T1000 (cell line): ENCODE measurements at places on chromosomes 1 and 21.
A peak's percentile ranks its signal among the peaks of the same experiment; 100 is the strongest.

DNA sequence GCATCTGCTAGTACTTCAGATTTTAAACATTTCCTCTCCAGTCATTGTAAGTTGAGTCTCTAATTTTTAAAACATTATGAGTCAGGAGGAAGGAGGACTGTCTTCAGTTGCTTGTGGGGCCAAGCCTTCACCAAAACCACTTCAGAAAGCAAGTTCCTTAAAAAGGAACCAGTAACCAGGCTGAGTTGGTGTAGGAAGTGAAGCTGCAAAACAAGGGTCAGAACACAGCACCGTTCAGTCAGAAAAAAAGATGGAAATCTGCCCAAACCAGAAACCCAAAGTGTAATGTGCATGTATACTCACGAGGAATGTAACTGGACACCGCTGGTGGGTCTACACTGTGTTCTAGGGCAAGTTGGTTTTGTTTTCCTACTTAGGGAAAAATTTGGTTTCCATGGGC, 402.1 kb downstream of the SETD4 start:
- no peak for DNase-seq

- DNase-seq = no peak
These were observed 8.7 kb downstream of the S100B start for GRCh38 chr21:46596201-46596600.

GRCh38 chr1:75693551-75693950, 31.0 kb upstream of the ACADM start:
- DNase-seq = no peak

GRCh38 chr1:230081751-230082150, 14.7 kb downstream of the GALNT2 start:
- DNase-seq = no peak

DNA sequence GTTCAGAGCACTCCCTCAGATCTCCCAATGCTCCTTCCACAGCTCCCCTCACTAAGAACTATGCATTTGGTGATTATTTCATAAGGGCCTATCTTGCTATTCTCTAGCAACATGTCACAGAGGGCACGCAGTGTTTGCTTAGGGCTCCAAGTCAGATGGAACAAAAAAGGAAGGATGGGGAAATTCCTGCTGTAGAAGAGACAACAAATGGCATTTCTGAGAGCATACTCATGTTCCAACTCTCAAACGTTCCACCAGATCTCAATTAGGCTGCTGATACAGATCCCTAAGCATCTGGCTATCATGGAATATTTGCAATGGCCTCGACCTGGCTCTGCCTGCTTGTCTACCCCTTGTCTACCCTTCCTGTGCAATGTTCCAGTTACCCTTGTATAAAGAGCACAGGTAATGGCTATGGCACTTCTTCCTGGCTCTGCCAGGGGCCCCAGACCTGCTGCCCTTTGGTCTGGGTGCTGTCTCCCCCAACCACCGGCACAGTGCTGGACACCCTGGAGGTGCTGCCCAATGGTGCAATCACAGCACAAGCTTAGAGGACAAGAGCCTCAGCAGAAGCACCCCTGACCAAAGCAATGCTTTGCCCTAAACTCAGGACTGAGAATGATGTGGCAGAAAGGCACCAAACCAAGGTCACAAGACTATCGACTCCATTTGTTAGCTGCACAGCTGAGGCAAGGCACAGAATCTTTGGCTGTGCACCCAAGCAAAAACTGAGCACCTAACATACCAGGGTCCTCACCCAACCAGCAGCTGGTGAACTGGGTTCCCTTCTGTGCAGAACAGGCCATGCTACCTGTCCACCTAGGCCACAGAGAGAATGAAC, 3.6 kb downstream of the PARP1 start:
- no peak for DNase-seq

- no peak for DNase-seq
These were observed 583 bp downstream of the MEF2D start for GRCh38 chr1:156499842-156500542.

DNA sequence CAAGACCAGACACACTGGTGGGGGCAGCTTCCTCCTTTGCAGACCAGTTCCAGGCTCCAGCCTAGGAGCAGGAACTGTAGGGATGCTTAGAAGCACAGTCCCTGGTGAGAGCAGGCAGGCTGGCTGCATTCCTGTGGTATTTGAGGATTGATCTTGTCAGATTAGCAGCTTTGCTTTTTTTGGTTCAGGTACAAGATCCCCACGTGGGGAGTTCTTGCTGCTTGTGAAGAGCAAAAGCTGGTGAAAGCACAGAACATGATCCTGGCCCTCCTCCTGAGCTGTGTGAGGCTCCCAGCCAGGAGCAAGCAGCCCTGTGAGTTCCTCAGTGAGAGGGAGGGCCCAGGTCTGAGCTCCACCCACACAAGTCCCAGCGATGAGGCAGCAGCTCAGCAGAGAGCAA, 75.3 kb upstream of the ARTN start:
- peak; percentile 86 for DNase-seq

GRCh38 chr1:156319664-156320063, 18.4 kb downstream of the CCT3 start:
- DNase-seq = no peak

DNA sequence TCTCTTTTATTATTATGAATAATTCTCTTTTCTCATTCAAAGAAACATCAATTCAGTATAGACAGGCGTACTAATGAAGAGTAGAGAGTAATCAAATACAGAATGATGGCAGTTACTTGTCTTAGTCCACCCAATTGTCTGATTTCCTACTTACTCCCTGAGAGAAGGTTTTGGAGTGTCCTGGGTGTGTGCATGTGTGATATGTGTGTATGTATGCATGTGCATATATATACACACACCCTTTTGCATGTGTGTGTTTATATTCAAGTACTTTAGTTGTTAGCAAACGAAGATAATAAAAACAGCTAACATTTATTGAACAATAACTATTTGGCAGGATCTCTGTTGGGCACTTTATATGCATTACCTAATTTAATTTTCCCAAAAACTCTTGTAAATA, 63.2 kb upstream of the CCDC190 start:
- no peak for DNase-seq

GRCh38 chr1:60746278-60746791, 336.0 kb upstream of the NFIA start:
- no peak for DNase-seq

DNA sequence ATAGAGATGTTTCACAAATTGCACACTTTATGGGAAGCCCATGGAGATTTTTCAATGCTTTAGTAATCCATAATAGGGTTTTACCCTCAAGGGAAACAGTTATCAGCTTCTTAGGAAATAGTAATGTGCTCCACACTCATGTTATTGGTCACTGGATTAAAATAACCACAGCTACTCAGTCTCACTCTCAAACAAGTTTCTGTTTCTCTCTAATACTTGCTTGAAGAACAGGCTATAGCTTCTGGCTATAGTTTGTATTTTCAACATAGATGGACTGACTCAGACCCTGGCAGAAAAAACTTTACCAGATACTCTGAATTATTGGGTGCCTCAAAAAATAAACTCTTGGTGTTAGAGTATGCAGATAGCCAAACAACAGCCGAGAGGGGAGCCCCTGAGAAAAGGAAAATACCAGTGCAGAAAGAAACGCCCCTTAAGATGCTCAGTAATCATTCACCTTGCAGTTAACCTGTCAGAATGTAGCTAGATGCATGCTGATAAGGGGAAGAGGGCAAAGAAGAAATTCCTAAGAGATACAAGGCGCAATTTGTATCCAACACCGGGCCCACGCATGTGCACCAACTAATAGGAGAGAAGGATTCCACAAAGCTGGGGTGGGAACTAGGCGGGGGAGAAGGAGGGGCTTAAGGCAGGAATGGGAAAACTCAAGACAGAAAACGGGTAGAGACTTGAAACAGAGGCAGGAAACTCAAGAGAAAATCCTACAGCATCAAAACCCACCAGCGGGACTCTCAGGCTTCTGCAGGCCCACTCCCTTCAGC, 30.4 kb upstream of the PDE4B start:
- no peak for DNase-seq

DNA sequence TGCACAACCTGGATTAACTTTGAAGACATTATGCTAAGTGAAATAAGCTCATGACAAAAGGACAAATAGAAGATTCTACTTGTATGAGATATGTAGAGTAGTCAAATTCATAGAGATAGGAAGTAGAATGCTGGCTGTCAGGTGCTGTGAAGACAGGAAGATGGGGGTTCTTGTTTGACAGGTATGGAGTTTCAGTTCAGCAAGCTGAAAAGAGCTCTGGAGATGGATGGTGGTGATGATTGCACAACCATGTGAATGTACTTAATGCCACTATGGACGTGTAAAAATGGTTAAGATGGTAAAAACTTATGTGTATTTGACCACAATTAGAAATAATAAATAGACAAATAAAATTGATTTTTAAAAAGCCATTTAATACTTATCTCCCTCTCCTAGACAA, 169.8 kb upstream of the DUSP10 start:
- DNase-seq = no peak

GRCh38 chr1:64811131-64811530, 66.3 kb downstream of the RAVER2 start:
- DNase-seq = no peak

DNA sequence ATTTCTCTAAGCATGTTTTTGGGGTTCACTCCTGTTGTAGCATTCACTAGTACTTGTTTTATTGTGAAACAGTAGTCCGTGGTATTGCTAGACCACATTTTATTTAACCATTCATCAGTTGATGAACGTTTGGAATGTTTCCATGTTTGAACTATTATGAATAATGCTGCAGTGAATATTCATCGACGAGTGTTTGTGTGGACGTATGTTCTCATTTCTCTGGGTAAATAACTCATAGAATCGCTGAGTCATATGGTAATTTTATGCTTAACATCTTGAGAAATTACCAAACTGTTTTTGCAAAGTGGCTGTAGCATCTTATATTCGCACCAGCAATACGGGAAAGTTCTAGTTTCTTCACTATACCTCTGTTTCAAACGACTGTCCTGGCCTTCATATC, 28.0 kb upstream of the KAZN start:
- no peak for DNase-seq
